ENCODE measurements at places on chromosomes 12 and 14.

DNA sequence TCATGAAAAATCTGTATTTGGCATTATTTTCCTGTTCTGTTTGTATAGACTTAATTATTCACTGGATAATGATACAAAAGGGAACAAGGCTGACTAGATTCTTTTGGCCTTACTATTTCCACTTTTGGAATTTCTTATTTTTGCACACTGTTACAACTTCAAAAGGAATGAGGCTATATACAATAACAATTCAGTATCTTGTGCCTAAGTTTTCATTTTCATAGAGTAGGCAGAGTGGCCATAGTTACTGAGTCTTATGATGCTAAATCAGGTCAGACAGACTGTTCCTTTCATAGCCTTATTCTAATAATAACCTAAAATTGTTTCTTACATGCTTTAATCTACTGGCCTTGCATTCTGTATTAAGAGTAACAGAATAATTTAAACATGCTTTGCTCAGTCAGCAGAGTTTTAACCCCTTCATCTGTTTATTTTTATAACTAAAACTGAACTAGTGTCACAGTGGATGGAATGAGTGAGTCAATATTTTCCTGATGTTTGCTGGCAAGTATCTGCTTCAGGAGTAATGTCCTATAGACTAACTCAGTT, 10.5 kb downstream of the TTC8 start:
- no peak for DNase-seq

DNA sequence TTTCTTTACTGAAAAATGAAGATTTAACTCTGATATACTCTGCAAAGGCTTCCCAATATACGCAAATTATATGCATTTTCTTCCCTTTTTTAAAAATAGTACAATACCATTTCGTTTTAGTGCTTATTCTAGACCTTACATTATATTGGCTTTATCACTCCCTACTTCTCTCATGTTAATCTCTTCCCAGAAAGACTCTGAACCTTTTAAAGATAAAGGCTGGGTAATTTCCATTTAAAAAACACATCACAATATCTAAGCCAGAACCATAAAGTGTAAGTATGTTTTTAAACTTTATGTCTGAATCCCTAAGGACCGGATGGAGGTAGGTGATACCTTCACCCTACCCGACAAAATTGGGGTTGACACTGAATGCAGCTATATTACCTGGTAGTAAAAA, 320.8 kb downstream of the DIO2 start:
- DNase-seq = no peak

DNA sequence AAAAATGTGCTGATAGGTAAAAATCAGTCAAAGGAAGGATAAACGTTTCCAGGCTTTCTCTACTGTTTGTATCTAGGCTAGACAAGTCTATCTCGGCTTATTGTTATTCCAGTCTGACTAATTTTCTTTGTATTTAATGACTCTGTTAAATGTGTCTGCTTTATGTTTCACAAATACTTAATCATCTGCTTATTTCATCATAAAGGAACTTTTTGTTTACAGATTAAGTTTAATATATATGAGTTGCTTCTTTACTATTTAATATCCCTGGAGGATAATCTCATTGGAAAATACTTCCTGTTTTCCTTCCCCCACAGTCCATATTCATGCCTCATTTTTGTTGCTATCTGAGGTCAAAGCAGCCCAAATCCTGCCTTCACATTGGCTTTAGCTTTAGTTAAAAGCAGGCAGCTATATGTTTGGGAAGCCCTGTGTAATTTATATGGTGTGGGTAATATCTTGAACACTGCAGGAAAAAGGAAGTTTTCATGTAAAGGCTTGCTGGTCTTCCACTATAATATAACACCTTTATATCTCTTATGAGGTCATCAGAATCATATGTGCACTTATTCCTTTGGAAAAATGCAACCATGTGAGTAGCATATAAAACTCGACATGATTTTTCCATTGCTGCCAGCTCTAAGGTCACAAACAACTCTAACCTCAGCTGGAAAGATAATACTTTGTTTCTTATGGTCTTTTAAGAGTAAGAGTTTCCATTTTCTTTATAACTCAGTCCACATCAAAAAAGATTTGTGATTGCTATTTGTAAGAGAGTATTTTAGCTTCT, 76.8 kb downstream of the ALX1 start:
- no peak for DNase-seq

GRCh38 chr12:2698566-2698965, 96.2 kb upstream of the FKBP4 start:
- DNase-seq = no peak

DNA sequence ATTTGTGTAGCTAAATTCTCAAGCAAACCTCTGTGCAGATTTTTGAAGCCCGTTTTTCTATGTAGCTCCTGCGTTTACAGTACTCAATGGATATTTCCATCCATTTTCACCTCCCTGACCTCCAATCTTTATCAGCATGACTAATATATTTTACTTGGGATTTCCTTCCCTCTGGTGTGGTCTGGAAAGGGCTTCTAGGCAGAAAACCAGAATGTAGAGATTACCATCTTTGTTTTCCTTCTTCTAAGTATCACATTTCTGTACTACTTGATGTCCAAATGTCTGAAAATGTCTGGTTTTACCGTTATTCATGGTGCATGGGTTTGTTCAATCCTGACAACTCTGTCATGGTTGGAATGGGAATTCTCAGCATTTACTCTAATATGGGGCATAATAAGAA, 907.6 kb upstream of the FLRT2 start:
- no peak for DNase-seq

- no peak for DNase-seq
These were observed 87.4 kb downstream of the OTOGL start for GRCh38 chr12:80186727-80187217.

GRCh38 chr14:102508774-102509745, 516 bp downstream of the ANKRD9 start:
- no peak for DNase-seq

DNA sequence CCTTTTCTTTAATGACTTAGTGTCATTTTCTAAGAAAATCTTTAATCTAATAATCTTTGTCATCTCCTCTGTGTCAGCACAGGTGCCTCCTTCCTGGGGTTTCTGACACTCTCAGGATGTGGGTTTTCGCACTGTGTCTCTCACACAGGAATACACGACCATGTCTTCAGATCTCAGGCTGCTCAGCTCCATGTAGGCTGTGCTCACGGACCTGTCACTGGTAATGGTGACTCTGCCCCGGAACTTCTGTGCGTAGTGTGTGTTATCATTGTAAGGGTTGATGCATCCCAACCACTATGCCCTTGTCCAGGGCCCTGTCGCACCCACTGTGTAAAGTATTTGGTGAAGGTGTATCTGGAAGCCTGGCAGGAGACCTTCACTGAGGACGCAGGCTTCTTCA, 647.8 kb downstream of the TMEM121 start:
- no peak for DNase-seq

- DNase-seq = no peak
These were observed 46.3 kb upstream of the FAR2 start for GRCh38 chr12:29102741-29103140.

- no peak for DNase-seq
These were observed 1.4 kb downstream of the MAP3K9 start for GRCh38 chr14:70807898-70808415.

DNA sequence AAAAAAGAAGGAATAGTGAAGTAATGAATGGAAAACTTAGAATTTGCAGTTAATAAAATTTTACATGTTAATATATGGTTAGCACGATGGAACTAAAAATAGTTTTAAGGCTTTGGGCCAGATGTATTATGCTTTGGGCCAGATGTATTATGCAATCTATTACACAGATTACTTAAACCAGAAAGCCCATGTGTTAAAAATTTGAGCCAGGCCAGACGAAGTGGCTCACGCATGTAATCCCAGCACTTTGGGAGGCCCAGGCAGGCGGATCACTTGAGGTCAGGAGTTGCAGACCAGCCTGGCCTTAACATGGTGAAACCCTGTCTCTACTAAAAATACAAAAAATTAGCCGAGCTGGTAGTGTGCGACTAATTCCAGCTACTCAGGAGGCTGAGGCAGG, 17.2 kb downstream of the IFT81 start:
- no peak for DNase-seq

GRCh38 chr14:89454996-89455395, 38.0 kb upstream of the FOXN3 start:
- DNase-seq = no peak

GRCh38 chr14:28765169-28765830, 1.3 kb upstream of the FOXG1 start:
- no peak for DNase-seq

DNA sequence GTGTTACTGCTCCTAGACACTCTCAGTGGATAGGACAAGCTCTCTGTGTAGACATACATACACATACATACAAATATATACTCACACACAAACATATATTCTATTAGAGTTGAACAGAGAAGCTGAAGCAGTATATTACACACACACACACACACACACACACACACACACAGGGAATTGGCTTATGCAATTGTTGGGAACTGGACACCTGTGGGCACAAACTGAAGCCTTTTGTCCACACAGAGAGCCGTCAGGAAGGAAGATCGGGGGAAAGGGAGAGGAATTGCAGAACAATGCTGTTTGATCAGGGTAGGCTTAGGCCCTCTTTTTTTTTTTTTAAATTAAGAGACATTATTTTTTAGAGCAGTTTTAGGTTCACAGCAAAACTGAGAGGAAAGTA, 180.7 kb upstream of the DDHD1 start:
- no peak for DNase-seq

DNA sequence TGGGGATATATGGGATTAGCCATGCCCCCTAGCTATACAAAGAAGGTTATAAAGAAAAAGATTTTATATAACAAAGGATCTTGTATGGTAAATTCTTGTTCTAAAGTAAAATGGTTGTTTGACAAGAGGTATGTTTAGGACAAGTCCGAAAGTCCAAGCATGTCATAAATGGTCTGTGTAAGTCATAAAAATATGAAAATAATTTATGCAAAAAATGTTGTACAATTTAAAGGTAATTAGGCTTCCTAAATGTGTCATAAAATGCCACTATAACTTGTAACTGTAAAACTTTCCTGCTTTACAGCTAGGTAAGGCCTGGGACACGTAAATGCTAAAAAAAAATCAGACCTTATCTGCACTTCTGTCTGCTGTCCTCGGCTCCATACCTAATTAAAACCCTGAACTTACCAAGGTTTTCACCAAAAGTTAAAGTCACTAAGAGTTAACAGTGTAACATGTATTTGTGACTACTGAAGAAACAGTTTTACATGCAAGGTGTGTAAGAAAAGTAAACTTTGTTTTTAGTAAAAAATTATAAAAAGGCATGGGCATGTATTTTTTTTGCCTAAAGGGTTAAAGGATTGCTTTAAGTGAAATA, 110.0 kb upstream of the RESF1 start:
- no peak for DNase-seq

- DNase-seq = no peak
These were observed 8.9 kb upstream of the MYRFL start for GRCh38 chr12:69816082-69816481.

DNA sequence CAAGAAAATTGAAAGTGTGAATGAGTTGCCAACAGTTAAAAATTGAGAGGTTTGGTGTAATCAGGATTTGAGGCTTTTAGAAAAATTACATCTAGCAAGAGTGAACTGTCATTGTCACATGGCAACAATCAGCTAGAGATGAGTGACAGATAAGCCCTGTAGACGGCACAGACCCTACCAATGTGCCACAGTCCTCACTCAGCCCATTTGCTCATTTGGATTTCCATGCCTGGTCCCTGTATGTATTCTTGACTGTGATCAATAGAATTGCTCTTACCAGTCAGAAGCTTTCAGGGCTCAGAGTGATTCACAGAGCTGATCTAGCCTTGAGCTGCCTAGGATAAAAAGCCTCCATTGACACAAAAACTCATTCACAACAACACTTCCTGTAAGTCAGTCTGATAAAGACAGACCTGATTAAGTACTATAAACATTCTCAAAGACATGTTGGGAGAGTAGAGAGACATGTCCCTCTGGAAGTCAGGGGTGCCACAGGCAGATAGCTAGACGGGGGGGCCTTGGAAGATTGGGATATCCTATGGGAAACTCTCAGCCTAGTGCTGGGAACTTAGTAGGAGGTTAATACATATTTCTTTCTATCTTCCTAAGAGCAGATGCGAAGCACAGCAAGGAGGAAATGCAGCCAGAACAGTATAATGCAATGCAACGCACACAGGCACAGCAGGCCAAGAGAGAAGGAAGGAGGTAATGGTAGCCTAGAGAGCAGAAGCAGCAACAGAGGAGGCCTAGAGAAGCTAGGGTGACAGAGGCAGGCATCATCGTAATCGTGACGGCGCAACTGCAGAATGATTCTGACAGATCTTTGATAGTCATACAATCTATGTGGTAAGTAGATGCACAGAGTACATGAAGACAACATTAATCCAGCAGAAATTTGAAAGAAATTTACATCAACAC, 2.0 kb upstream of the PELI2 start:
- DNase-seq = no peak

DNA sequence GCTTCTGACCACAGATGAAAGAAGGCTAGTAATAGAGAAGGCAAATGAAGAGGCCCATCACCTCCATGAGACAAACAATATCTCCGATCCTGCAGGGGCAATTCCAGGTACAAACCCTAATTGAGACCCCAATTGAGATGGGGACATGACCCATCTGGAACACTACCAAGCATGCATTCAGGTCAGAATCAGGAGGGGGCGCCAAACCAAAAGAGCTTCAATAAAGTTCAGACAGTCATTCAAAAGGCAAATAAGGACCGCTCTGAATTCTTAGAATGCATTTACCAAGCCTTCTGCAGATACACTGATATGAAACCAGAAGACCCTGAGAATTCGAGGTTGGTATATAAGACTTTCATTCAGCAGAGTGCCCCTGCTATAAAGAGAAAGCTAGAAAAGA, 10.2 kb upstream of the EDDM3B start:
- DNase-seq = no peak

- no peak for DNase-seq
These were observed 29.6 kb downstream of the CRADD start for GRCh38 chr12:93706824-93707223.

DNA sequence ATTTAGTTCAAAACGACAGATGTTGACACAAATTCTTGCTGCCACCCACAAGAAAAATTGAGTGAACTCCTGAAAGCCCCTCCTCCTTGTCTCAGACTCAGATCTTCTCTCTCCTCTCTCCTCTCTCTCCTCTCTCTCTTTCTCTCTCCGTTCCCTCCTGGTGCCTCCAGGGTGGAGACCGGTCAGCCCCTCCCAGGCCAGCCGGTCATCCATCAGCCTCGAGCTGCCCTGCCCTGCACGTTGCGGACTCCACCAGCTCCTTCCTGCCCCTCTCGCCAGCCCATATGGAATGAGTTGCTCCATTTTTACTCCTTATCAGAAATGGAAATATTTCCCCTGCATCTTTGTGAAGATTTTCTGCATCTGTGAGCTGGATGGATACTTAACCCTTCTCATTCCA, 103.8 kb downstream of the TBX5 start:
- no peak for DNase-seq

Data from D721Med (cell line).